DND-41 (cell line): ENCODE measurements at places on chromosomes 6 and 20.

DNA sequence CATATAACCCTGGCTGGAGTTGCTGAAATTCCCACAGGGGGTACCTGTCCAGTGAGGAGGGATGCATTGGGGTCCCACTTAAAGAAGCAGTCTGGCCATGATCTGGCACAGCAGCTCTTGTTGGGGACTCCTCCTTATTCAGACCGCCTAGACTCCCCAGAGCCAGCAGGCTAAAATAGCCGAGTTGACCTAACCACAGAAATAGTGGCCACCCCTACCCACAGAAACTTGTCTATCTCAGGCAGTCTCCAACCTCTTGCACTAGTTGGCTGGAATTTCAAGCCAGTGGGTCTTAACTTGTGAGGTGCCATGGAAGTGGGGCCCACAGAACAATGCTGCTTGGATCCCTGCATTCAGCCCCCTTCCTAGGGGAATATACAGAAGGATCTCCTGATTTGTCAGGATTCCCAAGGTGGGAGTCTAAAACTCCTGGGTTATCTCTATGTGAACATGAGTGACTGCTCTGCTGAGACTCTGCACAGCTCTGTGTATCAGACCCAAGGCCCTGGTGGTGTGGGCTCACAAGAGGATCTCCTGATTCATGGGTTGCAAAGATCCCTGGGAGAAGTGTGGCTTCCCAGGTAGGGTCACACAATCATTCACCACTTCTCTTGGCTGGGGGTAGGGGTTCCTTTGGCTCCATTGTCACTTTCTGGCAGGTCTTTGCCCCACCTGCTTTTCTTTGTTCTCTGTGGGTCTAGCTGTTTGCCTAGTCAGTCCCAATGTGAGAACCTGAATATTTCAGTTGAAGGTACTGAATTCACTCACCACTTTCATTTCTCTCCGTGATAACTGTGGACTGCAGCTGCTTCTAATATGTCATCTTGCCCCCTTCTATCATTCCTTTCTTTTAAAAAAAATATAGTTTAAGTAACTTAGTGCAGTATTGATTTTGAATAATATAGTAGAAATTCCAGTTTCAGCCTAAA, 65.5 kb upstream of the CLVS2 start:
- H3K36me3 ChIP-seq, result no peaks in the 10 kb centered on the region
- H3K4me3 ChIP-seq, result no peak overlapping the region
- DNase-seq, result no peak

- H3K4me1 ChIP-seq, result no peaks in the 10 kb centered on the region
- DNase-seq, result no peak
- no peaks in the 10 kb centered on the region for H3K27me3 ChIP-seq
- no peak overlapping the region for H3K4me3 ChIP-seq
These were observed 106.3 kb upstream of the KHDRBS2 start for GRCh38 chr6:62392291-62392690.

DNA sequence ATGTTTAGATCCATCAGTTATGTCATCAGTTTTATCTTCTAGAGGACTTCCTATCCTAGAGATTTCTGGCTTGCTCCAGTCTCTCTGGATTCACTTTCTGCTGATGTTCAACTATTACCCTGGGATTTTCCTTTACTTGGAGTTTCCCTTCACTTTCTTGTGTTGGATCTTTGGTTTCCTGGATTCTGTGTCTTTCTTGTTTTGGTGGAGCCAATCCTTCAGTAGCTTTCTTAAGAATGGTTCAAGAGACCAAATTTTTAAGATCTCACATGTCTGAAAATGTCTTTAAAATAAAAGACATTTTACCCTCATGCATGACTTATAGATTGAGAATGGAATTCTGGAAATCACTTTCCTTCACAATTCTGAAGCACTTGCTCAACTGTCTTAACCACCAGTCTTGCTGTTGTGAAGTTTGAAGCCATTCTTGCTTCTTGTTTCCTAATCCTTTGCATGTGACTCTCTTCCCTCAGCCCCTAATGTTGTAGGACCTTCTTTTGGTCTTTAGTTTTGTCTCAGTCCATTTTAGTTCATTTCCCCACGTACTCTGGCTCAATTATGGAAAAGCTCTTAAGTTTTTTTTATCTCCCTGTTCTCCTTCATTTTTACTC, 87.9 kb downstream of the ARID1B start:
- no peaks in the 10 kb centered on the region for H3K36me3 ChIP-seq
- no peaks in the 10 kb centered on the region for H3K4me1 ChIP-seq
- no peak overlapping the region for H3K4me3 ChIP-seq
- no peak overlapping the region for H3K27ac ChIP-seq

DNA sequence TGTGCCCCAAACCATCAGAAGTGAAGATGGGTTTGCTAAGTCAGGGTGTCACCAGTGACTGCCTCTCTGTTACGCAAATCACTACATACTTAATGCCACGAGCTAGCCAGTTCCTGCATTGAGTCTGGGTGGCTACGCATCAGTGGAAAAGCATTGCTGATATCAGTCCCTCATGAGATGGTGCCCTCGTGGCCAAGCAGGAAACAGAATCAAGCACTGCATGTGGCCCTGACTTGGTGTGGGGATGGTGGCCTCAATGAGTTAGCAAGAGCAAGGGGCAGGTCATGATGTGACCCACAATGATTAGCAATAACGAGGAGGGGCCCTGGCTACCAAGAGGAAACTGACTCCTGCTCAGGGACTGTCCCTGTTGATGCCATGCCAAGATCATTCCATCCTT, 51.6 kb upstream of the FNDC1 start:
- H3K27ac ChIP-seq, result no peak overlapping the region
- H3K36me3 ChIP-seq, result no peaks in the 10 kb centered on the region
- no peak overlapping the region for H3K4me3 ChIP-seq
- no peaks in the 10 kb centered on the region for H3K4me1 ChIP-seq
- no peaks in the 10 kb centered on the region for H3K27me3 ChIP-seq

DNA sequence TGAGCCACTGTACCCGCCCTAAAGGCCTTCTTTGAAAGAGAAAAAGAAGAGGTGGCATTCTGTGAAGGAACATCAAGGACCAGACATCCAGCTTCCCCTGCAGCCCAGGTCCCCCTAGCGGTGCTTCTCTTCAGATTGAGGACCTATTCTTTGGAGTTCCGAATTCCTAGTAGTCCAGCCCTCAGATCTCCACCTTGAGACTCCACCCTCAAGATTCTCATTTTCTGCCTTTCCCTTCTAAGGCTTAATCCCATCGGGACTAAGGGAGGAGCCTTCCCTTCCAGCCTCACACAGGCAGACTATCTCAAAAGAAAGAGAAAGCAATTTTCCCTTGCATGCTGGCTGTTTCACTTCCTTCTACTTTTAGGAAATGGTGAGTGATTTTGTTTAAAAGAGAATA, 32.5 kb downstream of the MUC22 start:
- H3K4me3 ChIP-seq, result no peak overlapping the region
- H3K27ac ChIP-seq, result no peak overlapping the region
- H3K4me1 ChIP-seq, result no peaks in the 10 kb centered on the region
- H3K36me3 ChIP-seq, result no peaks in the 10 kb centered on the region
- peaks cover 32% of the 10 kb centered on the region for H3K27me3 ChIP-seq
- no peak for DNase-seq

- H3K27ac ChIP-seq, result peak within 1 kb of the TSS; percentile 89
- DNase-seq, result peak; percentile 90
- peak within 1 kb of the TSS; percentile 78 for H3K4me3 ChIP-seq
- H3K27me3 ChIP-seq, result no peaks in the 10 kb centered on the region
These were observed at the start of gene UCKL1 for GRCh38 chr20:63955827-63956663. Gene UCKL1, minus strand, starts transcription at chr20:63956416. Its CDS starts 44 bp downstream, at chr20:63956372.

GRCh38 chr6:13474787-13475186, 12.6 kb downstream of the GFOD1 start:
- H3K27ac ChIP-seq, result no peak overlapping the region
- no peak for DNase-seq
- no peak overlapping the region for H3K4me3 ChIP-seq

GRCh38 chr6:105164418-105164817, 15.4 kb downstream of the POPDC3 start:
- no peak for DNase-seq
- H3K27me3 ChIP-seq, result peaks cover 10% of the 10 kb centered on the region
- H3K4me1 ChIP-seq, result no peaks in the 10 kb centered on the region
- no peak overlapping the region for H3K4me3 ChIP-seq
- H3K27ac ChIP-seq, result no peak overlapping the region

GRCh38 chr20:33175123-33175522, 7.2 kb downstream of the BPIFA2 start:
- no peak for DNase-seq
- no peaks in the 10 kb centered on the region for H3K27me3 ChIP-seq
- H3K36me3 ChIP-seq, result no peaks in the 10 kb centered on the region
- H3K27ac ChIP-seq, result no peak overlapping the region
- H3K4me1 ChIP-seq, result no peaks in the 10 kb centered on the region
- no peak overlapping the region for H3K4me3 ChIP-seq

DNA sequence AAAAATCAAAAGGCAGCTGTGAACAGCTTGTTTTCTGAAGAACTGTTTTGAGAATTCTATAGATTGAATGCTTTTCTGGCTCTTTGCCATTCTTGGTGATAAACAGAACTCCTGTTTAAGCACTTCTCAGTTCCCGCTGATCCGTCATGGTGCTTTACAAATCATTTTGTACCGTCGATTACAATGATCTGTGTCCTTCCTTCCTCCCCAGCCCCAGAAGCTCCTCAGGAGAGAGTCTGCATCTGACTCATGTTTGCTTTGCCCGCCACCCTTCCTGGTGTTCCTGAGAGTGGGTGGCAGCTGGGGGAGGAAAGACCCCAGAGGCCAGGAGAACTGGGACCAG, 538.6 kb upstream of the MARCKS start:
- no peak overlapping the region for H3K27ac ChIP-seq
- no peak for DNase-seq
- no peak overlapping the region for H3K4me3 ChIP-seq

DNA sequence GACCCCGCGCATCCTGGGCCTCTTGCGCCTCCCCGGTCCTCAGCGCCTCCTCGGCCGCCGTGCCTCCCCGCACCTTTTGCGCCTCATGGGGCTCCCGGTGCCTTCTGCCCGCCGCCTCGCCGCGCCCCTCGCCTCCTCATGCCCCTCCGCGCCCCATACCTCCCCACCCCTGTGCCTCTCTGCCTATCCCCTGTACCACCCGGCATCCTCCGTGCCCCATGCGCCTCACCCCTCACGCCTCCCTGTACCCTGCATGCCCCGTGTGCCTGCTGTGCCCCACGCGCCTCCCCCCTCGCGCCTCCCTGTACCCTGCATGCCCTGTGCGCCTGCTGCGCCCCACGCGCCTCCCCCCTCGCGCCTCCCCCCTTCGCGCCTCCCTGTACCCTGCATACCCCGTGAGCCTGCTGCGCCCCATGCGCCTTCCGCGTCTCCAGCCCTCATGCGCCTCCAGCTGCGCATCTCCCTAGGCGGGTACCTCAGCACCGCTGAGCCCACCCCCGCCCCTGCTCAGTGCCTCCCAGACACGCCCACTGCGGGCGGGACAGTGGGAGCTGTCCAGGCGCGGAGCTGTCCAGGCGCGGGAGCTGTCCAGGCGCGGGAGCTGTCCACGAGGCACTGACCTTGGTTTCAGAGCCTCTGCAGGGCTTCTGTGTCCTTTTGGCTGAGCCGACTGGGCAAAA, 37.1 kb downstream of the IGF2R start:
- peaks cover 15% of the 10 kb centered on the region for H3K4me1 ChIP-seq
- H3K27me3 ChIP-seq, result no peaks in the 10 kb centered on the region
- H3K4me3 ChIP-seq, result no peak overlapping the region
